NCI-H1930 (cell line): ENCODE measurements at places on chromosomes 5 and 9.

DNA sequence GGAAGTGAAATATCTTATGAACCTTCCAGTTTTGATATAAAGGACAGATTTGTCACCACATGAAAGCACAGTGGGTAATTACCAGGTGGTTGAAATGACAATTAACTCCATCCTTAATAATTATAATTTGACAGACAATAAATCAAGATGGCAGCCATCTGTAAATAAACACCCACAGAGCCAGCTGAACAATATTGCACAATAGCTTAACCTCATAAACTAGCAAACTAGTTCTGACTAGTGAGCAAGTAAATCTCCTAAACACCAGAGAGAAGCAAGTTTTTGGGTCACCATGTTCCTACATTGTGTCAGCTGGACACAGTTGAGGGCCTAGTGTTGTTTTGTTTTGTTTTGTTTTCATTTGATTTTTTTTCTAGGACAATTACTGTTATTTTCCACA is 577.4 kb downstream of the ACTL7B start:
- DNase-seq: no peak

DNA sequence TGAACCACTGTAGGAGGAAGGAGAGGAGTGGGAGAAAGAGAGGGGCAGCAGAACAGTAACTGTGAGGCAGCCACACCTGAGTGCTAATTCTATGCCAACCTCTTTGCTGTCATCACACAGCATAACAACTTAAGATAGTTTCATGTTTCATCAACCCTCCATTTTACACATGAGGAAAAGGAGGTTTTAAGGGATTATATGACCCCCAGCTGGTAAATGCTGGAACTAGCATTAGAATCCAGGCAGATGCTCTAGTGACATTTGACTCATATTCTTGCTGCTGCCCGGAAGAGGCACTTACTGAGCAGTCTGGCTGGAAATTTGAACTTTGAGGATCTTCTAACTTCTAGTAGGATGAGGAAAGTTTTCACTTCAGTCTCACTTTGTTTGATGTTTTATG is 24.1 kb upstream of the VLDLR start:
- DNase-seq: no peak

- no peak for DNase-seq
Observed at GRCh38 chr5:10059556-10059955, 190.1 kb downstream of the ATPSCKMT start.

GRCh38 chr5:120298981-120299380 is 165.1 kb upstream of the PRR16 start:
- DNase-seq: no peak

DNA sequence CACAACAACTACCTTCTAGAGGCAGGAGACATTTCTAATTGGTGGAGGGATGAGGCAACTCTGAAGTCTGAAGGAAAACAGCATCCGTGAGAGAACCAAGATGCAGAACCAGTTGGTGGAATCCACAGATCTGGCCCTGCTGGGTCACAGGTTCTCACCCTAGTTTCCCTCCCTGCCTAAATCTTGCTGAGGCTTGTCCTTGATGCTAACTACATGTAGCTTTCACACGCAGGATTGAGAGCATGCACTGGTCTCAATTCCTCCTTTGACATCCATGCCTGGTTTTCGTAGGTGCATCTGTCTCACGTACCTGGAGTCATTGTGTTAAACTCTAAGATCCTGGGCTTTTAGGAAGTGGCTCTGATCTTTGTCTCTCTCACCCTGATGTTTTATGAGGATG is 9.7 kb upstream of the F2RL1 start:
- DNase-seq: no peak
